ENCODE measurements at places on chromosomes 16 and 17.

- DNase-seq: no peak
Measured at GRCh38 chr17:82559566-82560251, 40.2 kb downstream of the FOXK2 start.

DNA sequence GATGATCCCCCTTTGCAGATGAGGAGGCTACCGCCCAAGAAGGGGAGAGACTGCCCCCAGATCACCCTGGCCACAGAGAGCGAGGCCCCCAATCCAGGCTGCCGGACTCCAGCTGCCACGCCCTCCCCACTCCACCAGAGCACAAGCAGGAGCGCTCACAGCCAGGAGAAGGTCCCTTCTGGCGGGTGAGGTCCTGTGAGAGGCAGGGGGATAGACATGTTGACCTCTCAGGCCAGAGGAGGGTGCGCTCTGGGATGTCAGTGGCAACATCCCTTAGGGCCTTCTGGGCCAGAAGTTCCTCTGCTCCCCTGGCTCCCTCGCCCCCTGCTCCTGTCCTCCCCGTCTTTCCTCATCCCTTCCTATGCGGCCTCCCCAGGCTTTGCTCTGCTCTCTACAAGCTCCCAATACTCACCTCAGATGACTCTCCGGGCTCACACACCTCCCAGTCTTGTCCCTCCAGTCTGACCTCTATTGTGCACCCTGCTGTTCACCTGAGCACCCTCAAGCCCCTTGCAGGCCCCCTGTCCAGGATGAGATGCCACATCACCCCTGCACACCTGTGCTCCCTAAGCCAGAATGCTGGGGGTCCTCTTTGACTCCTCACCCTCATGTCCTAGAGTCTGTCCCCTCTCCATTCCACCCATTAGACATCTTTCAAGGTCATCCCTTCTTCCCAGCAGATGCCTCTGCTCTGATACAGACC is 5.0 kb upstream of the NXPH3 start:
- DNase-seq: no peak

DNA sequence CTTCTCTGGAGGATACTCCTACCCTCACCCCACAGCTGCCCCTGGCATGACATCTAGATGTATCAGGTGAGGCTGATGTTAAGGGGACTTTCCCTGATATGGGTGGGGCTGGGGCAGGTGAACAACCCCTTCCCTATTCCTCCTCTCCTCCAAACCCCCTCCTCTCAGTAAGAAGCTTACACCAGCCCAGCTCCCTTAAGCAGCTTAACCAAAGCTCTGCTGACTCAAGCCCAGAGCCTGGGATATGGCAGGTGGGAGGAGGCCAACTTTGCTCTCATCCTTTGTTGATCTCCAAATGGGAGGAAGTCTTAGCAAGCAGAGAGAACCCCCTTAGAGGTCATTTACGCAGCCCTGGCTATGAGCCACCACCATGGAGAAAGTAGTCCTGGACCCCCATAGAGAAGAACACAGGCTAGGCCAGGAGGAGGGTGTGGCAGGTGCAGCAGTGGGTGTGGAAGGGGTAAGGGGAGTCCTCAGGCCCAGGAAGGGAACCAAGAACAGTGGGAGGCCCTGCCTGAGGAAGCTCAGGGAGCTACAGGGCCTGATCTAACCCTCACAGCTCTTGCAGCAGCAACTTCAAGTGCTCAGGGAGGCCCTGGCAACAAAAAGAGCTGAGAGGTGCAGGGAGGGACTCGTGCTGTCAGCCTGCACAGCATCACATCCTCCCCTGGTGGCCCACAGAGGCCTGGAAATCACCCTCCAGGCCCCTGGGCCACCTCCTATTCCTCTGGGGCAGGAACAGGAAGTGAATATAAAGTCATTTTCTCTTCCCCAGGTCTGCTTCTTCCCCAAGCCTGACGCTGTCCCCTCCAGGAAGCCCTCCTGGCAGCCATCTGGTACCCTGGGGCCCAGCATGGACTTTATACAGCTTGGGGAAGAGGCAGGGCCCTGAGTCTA is 2.9 kb downstream of the UNC119 start:
- no peak for DNase-seq

DNA sequence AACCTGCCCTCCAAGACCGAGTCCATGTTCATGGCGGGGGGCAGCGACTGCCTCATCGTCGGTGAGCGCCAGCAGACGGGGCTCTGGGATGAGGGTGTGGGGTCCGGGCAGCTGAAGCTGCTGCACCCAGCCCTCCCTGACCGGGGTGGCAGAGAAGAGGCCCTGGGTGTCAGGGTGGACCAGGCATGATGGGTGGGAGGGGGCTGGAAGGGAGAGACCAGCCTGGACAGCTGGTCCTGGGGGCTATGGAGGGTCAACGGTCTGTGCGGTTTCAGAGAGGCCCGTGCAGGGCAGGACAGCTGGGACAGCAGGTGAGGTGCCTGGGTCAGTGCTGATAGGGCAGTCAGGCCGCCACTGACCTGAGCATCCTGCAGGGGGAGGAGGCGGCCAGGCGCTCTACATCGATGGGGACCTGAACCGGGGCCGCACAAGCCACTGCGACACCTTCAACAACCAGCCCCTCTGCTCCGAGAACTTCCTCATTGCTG is 13.3 kb upstream of the ATP6V0C start:
- no peak for DNase-seq

DNA sequence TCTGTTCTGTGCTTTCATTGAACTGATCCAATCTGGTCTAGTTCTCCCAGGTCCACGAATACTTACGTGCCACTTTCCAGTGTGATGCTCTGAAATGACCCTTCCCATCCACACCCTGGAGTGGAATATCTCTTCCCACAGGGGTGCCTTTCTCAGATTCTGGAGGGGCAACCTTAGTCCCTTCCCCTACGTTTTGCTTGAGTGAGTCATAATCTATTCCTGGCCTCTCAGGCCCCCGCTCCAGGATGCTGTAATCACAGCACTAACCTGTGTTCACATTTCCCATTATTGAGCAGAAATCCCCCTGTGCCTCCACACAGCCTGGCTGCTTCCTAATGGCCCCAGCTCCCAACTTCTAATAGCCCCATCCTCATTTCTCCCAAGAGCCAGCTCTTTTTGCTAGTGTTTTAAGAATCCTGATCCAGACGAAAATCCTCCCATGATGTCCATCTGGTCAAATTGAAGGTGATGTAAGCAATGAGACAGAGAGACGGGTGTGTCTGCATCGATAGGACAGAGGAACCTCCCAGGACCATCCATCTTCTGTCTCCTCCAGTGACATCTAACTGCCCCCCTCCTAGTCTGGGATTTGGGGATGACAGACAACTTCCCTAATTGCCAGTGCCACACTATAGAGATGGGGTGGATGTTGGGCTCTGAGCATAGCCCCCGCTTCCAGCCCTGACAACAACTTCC is 164.0 kb upstream of the MAF start:
- DNase-seq: no peak

GRCh38 chr16:65532258-65532657 is 410.4 kb upstream of the CDH11 start:
- no peak for DNase-seq

- DNase-seq: peak; percentile 50
Measured at GRCh38 chr16:88072571-88073001, 121.4 kb downstream of the BANP start.

- no peak for DNase-seq
Measured at GRCh38 chr17:40912486-40913210, 24.8 kb downstream of the KRT23 start.

DNA sequence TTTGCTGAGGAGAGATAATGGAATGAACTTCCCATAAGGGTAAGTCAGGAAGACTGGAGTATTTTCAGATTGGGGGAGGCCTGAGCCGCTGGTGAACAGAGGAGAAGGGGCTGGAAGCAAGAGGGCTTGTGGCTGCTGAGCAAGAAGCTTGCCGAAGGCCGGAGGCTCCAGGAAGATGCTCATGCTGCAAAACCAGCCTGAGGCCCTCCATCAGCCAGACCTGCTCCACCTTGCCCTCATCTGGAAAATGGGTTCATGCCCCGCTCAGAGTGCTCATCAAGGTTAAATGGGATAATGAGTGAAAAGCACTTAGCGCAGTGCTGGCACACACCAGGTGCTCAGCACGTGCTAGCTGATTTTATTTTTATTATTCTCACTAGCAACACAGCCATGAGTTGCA is 5.5 kb upstream of the ASGR1 start:
- DNase-seq: no peak

GRCh38 chr16:12096828-12097522 is 120.4 kb downstream of the SNX29 start:
- no peak for DNase-seq

GRCh38 chr17:8893621-8894201 is 26.2 kb upstream of the PIK3R6 start:
- no peak for DNase-seq

DNA sequence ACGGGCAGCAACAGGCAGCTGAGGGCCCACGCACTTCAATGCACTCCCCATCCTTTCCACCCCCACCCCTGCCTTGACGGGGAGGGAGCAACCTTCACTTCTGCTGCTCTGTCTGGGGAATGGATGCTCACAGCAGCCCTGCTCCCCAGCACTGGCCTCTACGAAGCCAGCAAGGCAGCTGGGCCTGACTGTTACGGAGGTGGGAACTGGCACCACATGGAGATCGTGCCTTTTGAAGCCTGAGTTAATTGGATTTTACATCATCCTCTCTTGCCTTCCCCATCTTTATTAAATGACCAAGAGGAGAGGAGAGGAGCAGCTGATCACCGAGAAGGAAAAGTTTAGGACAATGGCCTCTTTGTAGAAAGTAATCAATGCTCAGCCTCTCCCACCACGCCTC is 187.0 kb upstream of the RPL38 start:
- DNase-seq: no peak

DNA sequence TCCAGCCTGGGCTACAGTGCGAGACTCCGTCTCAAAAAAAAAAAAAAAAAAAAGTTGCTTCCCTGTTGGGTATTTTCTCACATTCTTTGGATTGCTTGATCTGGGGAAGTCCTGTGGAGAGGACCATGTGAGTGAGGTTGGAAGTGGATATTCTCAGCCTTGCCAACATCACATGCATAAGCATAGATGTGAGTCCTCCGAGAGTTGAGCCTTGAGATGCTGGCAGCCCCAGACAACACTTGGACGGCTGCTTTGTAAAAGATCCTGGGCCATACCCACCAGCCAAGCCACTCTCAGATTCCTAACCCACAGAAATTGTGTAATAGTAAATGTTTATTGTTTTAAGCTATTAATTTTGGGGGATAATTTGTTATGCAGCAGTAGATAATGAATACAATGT is 1570.0 kb upstream of the GOT2 start:
- no peak for DNase-seq

DNA sequence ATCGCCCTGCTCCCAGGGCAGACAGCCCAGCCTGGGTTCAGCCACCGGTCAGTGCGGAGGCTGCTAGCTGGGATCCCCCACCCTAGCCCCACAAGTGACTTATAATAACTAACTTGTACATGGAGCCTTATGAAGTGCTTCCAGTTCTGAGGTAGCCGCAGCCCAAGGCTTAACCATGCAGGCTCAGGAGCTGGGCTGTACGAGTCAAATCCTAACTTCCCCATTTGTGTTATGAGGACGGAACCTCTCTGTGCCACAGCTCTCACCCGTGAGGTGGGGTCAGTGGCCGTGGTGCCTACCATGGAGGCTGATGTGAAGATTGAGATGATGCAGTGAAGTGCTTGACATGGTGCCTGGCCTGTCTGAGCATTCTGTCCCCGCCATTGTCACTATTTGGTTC is 27.8 kb upstream of the GOSR2 start:
- DNase-seq: no peak

GRCh38 chr16:52068447-52069074 is 478.4 kb downstream of the TOX3 start:
- DNase-seq: no peak

DNA sequence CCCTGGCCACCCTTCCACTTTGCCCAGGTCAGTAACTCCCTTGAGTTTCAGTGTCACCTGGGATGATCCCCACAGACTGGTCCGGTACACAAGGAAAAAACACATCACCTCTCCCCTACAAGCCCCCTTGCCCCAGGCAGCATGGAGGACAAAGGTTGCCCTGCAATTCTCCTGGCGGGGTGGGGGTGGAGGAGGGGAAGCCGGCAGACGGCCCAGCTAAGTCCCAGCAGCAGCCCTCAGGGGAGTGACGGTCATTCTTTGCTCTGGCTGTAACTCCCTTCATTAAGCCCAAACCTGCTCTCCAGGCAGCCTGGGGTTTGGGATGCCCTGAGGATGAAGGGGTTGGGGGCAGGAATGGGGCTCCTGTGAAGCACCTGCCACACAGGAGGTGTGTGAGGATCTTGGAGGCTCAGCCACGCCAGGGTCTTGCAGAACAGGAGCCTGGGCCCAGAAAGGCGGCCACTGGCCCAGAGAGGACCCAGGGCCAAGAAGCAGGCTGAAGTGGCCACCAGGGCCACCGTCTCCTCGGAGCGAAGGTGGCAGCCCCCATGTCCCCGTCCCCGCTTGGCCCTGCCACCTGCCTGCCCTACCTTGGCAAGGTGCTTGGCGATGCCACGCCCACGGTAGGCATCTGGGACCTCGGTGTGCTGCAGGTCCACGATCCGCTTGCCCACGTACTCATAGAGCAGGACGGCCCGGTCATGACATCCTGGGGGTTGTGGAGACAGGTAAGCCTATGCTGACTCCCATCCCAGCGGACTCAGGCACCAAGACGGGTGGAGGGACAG is 9.5 kb downstream of the NATD1 start:
- DNase-seq: no peak

DNA sequence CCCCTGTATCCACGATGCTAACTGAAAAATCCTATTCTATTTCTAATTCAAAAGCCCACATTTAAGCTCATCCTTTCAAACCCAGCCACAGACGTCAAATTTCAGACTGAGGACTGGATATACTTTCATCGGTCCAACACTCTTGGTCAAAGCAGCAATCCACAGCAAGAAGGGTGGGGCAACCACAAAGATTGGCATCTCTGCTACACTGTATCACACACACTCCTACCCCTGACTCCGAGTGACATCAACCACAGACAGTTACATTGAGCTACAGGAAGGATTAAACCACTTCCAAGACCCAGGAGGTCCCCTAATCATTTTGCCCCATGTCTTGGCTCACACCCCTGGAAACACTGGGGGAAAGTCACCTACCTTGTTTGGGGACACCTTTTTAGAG is 61.3 kb downstream of the GRIN2A start:
- no peak for DNase-seq

DNA sequence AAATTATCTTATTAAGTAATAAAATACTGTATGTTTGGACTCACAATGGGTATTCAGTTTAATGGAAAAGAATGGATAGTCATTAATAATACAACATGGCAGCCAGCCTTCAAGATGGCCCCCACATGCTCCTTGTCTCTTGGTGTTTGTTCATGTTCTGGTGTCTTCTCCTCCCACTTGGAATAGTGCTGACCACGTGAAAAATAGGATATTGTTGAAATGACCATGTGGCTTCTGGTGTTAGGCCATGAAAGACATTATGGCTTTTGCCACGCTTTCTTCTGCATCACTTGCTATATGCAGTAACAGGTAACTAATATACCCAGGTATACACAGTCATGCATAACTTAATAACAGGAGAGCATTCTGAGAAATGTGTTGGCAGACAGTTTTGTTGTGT is 341.0 kb downstream of the KCNJ2 start:
- no peak for DNase-seq

- DNase-seq: no peak
Measured at GRCh38 chr17:29140631-29141513, 39.3 kb downstream of the MYO18A start.

Measured in sigmoid colon (tissue), 7 donors.